ENCODE measurements at places on chromosomes 6 and 20. TPM values are rescaled to one million over a fixed set of nuclear protein-coding genes. Genes with fewer than 3 reads are reported as not detected.

HTR1E gene
- not detected for total RNA-seq

C6orf58 gene
- total RNA-seq: not detected

SAPCD1 gene
- total RNA-seq: not detected

DNA sequence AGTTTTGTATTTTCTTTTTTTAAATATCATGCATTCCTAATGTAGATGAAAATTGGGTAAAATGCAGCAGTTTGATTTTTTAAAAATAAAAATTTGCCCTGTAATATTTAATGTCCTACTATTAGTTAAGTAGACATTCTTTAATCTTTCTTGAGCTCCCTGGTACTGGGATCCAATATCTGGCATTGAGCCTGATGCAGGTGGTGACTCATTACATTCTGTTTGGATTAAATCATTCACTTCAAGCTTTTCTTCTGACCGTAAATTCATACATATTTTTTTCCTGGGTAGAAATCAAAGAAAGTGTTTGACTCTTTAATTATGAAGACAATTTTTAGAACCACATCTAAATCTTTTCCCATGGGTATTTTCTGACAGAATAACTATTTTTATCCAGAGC lies 768.8 kb upstream of the SLC35B3 start:
- no peak for DNase-seq

DNA sequence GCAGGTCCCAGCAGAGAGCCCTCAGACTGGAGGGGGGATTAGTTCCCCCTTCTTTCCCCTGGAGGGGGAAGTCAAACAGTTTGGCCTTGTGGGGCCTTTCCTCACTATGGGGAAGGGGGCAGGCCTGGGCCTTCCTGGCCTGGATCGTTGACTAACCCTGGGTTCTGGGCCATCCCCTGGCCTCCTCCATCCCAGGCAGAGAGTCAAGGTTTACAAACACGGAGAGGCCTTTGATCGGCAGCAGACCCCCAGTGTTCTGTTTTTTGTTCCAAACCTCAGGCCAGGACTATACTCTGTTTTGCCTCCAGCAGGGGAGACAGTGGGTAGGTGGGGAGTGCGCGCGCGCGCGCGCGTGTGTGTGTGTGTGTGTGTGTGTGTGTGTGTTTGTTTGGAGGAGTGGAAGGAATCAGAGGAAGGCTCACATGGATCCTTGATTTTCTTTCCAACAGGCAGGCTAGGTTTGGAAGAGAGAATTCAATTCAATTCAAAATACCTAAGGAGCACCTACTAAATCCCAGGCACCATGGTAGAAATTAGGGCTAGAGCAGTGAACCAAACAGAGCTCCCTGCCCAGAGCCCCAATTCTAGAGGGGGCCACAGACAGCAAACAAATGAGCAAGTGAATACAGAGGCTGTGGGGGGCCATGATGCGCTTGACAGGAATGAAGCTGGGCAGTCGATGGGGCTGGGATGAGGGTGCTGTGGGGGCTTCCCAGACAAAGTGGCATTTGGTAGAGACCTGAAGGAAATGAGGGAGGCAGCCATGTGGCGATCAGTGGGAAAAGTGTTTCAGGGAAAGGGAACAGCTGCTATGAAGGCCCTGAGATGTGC lies 14.8 kb downstream of the TP53RK start:
- DNase-seq: no peak

DNA sequence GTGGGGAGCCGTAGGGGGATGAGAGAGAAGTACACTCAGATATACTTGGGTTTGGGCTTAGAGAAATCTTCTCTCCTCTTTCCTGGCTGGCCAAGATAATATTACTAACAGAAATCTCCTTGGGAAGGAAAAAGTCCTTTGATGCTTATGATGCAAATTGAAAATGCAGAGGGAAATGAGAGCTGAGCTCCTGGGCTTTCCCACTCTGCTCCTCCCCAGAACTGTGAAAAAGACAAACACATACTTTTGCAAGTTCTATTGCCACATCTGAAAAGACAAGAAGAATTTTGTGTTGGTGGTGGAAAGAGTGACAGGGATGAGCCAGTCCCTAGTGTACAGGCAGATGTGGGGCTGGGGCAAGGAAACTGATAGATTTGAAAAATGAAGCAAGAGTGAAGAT lies 185.9 kb downstream of the ANKRD60 start:
- DNase-seq: no peak

DNA sequence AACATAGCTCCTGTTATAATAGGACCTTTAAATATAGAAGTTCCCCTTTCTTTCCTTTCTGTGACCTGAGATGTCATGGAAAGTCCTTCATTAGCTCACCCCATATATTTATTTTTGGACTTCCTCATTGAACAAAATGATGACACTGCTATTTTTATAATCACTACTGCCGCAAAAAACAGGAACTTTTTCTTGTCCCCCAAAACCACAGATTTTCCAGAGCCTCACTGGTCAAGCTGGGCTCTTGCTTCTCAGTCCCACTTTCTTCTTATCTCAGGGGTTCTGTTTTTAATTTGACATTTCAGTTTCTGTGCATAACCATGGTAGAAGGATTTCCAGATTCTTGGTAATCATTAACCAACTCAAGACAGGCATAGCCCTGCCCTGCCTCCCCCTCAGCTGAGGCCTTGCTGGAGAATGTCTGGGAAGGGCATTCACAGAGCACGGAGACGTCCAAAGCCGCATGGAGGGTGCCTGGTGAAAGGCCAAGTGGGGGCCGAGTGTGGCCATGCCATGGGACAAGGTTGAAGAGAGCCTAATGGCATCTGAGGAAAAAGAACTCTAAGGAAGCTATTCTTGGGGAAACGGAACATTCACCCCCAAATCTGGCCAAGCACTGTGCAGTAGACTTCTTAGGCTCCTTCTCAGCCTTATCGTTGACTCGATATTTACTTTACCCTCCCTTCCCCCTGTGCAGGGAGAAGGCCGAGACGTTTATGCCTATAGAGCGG lies 73.7 kb downstream of the EDN1 start:
- no peak for DNase-seq

DNA sequence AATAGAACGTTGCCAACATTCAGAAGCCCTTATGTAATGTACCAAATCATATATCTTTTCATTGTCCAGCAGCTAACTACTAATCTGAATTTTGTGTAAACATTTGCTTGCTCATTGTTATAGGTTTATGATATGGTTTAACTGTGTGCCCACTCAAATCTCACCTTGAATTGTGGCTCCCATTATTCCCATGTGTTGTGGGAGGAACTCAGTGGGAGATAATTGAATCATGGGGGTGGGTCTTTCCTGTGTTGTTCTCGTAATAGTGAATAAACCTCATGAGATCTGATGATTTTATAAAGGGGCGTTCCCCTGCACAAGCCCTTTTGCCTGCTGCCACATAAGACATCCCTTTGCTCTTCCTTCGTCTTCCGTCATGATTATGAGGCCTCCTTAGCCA lies 91.9 kb upstream of the CLVS2 start:
- no peak for DNase-seq

GRCh38 chr6:3052481-3053230 lies 15.6 kb upstream of the RIPK1 start:
- DNase-seq: no peak

DNA sequence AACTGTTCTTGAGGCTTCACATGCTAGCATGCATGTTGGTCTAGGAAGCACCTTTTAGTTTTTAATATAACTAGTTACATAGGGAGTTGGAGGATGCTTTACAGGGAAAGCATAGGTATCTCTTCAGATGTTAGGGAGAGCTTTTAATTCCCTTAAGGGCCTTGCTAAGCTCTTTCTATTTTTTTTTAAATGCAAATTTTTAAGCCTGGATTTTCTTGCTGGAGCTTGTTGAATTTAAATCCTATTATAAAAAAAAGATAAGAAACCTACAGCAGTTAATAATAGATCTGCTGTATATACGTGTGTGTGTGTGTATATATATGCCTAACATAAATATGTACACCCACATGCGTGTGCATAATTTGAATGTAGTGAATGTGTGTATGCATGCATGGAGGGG lies 79.0 kb downstream of the FIG4 start:
- DNase-seq: no peak

- no peak for DNase-seq
Observed at GRCh38 chr6:43949551-43949991, 177.7 kb downstream of the MRPL14 start.

DNA sequence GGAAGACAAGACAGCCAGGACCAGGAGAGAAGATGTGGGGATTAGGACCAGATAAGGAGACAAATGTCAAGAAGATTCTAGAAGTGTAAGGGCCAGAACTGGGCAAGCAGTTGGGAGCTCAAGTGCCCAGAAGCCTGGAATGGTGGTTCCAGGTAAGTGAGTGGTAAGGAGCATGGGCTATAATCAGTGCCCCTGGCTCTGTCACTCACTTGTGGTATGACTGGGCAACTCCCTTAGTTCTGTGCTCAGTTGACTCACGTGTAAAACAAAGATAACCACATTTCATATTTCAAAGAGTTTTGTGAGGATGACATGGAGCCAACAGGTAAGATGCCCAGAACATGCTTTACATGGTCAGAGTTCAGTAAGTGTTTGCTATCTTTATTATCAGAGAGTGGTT lies 11.2 kb downstream of the CCDC167 start:
- DNase-seq: no peak

GRCh38 chr6:25344827-25345226 lies 65.7 kb downstream of the CARMIL1 start:
- DNase-seq: no peak

GRCh38 chr6:46894433-46894832 lies 27.3 kb downstream of the ADGRF5 start:
- DNase-seq: no peak

DNA sequence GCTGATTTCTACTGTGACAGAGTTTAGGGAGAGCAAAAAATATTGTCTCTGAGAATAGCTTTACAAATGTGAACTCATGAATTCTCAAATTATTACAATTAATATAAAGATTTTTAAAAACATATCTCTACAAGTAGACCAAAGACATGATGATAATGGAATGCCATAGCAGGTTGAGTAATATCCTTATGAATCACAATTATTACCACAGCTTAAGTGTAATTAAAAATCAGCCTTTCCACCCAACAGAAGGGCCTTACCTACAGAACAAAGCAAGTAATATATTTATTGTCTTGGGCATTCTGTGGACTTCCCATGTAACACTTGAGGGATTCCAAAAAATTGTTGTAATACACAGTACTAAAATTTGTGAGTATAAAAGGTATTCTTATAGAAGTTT lies 1099.6 kb upstream of the GJE1 start:
- no peak for DNase-seq

DNA sequence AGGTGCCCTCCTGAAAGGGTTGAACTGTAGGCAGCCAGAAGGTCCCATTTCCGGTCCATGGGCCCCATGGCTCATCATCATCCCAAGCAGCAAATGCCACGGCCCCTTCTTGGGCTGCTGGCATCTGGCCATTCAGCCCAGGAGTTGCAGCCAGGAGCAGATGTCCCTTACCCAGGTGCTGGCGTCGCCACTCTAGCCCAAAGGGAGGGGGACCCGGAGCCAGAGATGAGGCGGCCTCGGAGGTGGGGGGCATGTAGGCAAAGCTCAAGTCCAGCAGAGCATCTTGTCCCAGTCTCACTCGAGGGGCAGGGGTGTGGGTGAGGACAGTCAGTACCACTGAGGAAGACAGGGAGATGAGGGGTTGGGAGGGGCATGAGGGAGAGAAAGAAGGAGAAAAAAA lies 6.3 kb upstream of the RGL2 start:
- no peak for DNase-seq

GRCh38 chr6:34275128-34275804 lies 26.5 kb upstream of the SMIM29 start:
- DNase-seq: no peak

DNA sequence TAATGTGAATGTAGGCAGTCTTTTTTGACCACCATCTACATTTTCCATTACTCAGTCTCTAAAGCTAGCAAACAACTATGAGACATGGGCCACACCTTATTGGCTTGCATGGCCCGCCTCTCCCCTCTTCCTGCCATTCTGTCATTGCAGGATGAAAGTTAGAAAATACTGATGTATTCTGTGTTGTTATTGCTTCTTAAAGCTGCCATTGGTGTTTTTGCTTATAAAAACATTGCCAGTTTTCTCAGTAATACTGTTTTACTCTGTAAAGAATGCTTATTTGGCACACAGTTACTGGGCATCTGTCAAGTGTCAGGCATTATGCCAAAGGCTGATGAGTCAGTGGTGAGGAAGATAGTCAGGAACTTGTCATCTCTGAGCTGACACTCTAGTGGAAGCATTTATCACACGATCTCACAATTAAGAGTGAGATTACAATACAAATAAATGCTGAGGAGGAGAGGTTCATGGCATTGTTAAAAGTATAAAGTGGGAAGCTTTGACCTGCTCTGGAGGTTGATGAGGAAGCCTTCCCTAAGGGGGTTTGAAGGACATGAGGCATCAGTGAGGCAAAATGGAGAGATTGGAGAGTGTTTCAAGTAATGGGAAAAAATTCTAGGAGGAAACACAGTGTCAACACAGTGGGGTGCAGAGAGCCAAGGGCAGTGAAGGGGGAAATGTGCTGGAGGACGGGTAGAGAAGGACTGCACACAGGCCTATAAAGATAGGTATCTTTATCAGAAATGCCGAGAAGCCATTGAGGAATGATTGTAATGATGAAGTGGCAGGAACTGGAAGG lies 14.7 kb downstream of the KLHL32 start:
- DNase-seq: no peak

GRCh38 chr6:128365520-128366160 lies 154.8 kb downstream of the PTPRK start:
- no peak for DNase-seq

- no peak for DNase-seq
Observed at GRCh38 chr6:169044381-169045230, 209.0 kb downstream of the THBS2 start.

- no peak for DNase-seq
Observed at GRCh38 chr6:25337431-25337830, 58.3 kb downstream of the CARMIL1 start.

- no peak for DNase-seq
Observed at GRCh38 chr6:14254505-14254904, 136.9 kb downstream of the CD83 start.

DNA sequence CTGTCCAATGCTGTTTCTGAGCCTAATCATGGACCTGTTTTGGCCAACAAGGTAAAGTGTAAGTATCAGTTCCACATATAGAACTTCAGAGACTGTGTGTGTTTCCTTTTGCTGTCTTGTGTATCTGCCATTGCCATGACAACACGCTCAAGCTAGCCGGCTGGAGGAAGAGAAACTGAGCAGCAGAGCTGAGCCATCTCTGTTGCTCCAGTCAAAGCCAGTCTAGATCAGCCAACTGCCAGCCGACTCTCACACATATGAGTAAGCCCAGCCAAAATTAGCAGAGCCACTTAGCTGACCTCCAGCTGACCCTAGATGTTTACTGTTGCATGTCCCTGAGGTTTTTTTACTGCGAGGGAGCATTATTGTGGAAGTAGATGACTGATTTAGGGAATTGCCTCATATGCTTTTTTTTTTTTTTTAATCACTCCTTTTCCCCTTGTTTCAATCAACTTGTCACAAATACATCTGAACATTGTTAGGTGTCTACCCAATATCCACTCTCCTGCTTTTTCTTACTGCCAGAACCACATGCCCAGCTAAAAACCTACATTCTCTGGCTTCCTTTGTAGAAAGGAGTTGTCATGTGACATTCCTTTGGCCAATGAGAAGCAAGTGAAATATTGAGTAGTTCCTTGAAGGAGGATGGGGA lies 304.3 kb upstream of the SUPT3H start:
- no peak for DNase-seq
